ENCODE measurements at places on chromosomes 7 and 10. TPM values are rescaled to one million over a fixed set of nuclear protein-coding genes. Genes with fewer than 3 reads are reported as not detected.

DNA sequence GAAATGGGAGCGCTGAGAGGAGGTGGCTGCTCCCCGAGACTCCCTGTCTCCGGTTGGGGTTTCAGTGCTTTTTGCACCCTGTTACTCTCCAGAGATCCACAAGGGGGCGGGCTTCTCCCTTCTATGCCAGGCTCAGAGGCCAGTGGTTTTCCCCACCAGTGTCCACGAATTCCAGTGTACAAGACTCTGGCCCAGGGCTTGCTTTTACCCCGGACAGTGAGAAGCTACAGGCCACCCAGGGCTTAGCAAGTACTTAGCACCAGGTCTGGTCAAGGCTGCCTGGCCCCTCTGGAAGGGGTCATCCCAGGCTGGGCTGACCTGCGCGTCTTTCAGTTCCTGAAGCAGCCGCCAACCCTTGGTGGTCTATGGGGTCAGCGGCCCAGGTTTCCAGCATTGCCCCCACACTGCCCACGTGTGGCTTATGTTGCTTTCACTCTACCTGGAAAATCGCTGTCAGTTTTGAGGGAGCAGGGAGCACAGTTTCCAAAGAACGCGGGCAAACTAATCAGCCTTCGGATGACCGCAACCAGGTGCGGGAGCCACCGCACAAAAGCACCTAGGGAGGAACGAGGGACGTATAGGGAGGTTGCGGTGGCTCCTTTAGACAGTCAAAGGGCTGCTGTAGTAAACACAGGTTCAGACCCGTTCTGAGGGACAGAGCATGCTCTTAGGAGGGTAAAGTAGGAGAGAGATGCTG lies 6.8 kb downstream of the CYP26A1 start:
- DNase-seq, result no peak

DNA sequence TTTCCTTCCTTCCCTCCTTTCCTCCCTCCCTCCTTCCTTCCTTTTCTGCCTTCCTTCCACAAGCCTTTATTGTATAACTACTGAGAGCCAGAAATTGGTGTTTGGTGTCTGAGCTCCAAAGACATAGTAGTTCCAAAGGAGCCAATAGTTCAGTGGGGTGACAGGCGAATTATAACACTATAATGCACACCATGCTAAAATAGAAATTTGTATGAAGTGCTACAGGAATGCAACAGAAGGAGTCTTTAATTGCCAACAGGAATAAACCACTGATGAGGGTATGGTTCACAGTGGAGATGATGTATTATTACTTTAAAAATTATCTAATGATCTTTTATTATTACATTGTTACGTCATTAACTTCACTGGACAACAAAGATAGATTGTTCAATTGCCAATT lies 158.8 kb upstream of the SP8 start:
- no peak for DNase-seq

GRCh38 chr7:908159-908581 lies 31.8 kb downstream of the GET4 start:
- no peak for DNase-seq

DNA sequence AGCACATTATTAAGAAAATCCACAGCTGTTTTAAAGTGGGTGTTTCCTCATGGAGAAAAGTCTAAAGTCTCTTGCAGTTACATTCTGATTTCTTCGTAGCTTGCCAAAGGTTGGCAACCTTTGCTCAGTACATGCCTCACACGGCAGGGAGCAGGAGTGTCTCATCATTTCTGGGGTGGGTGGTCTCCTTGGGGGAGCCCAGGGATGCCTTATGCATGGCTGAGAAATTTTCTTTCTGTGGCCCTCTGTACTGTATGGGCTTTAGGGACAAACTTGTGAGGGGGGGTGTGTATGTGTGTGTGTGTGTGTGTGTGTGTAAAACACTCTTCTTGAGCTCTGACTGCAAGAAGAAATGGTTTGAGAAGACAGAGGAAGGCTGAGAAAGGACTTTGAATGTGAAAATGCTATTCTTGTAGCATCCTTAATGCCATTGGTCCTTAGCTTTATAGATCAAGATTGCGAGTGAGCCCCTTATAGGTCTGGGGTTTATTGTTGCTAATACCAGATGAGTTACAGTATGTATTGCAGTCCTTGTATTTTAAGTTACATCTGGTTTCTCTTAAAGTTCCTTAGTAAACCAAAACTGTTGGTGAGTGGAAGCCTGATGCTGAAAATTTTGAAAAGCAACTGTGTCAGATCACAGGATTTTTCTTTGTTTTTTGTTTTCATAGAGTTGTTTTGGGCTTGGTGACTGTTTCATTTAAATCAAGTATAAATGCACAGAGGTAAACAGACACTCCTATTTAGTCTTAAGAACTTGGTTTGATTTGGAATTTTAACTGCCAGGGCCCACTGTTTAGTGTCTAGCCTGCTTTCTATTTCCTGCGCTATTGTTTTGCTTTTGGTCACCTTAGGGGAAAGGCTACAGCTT lies 242.0 kb downstream of the BICC1 start:
- no peak for DNase-seq

GRCh38 chr7:721619-722248 lies 4.8 kb upstream of the DNAAF5 start:
- DNase-seq, result no peak

DNA sequence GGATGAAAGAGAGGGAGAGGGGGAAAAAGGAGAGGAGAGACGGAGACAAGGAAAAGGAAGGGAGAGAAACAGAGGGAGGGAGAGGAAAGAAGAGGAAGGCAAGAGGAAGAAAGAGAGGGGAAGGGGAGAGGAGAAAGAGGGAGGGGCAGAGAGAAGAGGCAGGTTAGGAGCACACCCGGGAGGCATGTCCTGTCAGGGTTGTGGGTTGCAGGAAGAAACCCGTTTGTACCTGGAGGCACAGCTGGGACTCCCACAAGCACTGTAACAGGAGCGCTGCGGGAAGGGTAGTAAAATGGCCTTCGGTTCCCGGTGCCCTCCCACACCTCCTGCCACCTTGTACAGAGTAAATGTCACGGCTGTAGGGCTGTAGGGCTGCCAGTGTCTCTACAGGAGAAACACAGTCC lies 24.7 kb downstream of the FGFR2 start:
- DNase-seq, result no peak

- no peak for DNase-seq
Observed at GRCh38 chr10:65753532-65753931, 1172.3 kb upstream of the LRRTM3 start.

DNA sequence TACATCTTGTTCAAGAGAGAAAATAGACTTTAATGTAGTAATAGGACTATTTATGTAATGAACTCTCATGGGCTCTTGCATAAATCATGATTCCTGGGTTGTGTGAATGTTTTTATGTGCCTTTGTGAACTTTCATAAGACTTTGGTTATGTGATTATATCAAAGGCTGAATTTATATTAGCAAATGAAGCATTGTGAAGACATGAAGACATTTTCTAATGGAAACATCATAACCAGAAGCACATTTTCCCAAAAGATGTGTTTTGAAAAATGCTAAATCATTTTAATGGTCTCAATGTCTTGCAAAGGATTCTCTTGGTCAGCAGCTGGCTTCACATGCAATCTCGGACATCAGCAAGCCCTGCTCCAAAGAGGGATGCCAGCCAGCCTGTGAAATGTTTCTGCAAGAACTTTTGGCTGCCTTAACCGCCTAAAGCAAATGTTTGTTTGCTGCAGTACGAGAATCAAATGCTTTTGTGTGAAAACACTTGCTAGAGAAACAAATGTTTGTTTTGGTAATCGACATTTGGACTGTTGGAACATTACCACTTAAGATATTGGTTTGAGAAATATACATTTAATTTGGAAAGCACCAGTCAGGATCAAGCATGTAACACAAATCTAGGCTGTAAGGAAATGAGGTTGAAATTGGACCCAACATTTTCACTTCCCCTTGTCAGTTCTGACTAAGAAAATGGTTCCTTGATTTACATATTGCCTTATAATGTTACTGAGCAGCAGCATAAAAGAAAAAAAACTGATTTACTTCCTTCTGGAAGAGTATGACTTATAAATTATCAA lies 102.1 kb downstream of the RTKN2 start:
- no peak for DNase-seq

DNA sequence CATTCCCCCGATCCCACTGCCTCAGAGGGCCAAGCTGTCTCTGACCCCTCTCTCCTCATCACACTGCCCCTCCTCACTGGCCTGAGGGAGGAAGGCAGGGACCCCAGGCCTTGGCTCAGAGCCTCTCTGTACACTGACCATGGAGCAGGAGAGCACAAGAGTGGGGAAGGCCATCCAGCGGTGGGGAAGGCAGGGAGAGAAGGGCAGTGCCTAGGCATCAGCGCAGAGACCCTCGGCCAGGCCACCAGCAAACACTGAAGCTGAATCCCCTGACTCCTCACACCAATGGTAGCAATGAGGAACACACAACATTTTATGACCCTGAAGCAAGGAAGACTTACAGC lies 14.8 kb downstream of the OGDHL start:
- no peak for DNase-seq

- no peak for DNase-seq
Observed at GRCh38 chr10:131102676-131103075, 208.8 kb downstream of the TCERG1L start.

DNA sequence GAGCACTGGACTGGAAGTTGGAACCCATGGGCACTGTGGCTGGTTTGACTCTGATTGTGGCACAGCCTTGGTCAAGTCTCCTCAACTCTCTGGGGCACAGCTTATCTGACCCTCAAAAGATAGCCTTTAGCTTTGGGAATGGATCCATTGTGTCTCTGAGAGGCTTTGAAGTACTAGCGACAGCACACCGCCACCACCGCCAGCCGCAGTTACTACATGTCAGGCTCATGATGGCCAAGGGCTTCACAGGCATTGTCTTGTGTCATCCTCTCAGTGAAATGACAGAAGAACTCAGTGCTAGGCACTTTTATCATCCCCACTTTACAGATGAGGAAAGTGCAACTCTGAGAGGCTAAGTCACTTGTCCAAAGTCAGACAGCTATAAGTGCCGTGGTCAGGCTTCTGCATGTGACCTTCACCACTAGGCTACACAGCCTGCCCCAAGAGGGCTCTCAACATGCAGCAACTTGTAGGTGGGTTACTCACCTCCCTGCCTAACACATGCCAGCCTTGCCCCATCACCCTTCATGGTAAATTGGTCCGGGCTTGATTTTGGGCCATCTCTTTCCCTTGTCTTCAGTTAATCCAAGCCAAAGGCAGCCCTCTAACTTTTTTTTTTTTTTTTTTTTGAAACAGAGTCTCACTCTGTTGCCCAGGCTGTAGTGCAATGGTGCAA lies 44.1 kb downstream of the C10orf105 start:
- no peak for DNase-seq

DNA sequence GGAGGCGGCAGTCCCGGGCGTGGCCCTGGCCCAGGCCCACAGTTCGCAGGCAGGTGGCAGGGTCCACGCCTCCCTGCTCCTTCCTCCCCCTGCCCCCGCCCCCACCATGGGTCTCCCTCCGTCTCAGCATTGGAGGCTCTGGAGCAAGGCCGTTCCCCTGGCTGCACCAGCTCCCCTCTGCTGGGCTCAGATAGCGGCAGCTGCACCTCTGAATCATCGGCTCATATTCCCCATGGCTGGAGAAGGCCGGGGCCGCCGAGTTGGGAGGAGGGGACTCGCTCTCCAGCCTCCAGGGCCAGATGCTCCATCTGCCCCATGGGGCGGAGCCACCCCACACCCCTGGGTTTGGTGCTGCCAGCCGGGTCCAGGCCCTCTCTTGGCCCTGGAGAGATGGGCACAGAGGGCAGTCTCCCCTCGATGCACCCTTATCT lies 145.0 kb downstream of the ELFN1 start:
- DNase-seq, result no peak

GRCh38 chr7:31896925-31897324 lies 173.3 kb downstream of the PDE1C start:
- DNase-seq, result no peak

DNA sequence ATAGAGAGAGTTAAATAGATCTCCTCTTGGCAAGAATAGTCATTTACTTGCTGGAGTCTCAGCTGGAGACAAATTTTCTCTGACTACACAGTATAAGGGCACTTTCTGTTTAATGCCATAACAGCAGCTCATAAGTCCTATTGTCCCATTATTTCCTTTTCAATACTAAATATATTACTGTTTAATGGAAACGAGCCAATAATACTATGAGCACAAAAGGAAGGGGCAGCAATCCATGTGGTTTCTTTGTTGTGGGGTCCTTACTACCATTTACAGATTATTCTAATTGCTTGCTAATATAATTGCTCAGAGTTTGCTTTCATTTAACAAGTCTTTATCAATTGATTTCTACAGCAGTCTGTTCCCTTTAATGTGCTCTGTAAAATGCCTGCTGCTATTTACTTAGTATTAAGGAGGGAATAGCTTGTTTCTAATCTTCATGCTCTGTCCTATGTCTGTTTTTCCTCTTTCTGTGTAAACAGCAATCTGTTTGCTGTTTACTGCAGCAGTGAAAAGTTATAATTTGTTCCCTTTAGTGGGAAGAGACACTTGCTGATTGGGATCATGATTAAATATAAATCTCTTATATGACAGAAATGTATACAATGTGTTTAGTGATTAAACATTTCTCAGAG lies 296.2 kb upstream of the SMIM30 start:
- DNase-seq, result no peak

DNA sequence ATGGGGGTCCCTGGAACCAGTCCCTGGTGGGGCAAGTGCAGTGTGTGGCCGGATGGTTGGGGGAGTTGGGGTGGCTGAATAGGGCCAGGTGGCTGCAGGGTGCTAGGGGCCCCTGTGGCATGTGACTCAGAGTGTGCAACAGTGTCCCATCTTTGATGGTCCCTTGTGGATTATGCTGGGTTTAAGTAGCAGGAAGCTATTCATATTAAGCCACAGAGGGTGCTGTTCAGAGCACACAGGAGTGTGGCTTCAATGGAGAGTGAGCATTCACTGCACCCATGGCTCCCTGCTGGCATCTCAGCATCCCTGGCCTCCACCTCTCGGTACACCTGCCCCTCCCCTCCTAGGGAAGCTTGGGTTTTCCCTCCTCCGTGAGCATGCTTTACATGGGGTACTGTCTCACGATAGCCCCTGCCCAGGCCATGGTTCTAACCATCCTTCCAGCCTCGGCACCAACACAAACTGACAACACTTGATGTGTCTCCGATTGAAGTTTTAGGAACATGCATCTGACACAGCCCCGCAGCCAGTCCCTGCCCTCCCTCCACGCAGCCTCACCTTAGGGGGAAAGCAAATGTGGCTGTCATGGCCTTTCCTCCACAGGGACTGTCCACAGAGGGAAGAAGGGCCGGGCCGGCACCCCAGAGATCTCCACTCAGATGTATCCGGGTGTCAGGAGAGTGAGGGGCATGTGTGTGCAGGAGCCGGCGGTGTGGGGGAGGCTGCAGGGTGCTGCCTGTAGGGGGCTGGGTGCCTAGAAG lies 30.4 kb upstream of the PPIF start:
- peak; percentile 63 for DNase-seq

- no peak for DNase-seq
Observed at GRCh38 chr10:50438049-50438936, 185.5 kb downstream of the SGMS1 start.

GRCh38 chr10:48981310-48981907 lies 41.8 kb upstream of the LRRC18 start:
- peak; percentile 81 for DNase-seq

- DNase-seq, result no peak
Observed at GRCh38 chr10:62778125-62778524, 26.4 kb upstream of the ADO start.

GRCh38 chr7:94395141-94396036 lies 694 bp downstream of the COL1A2 start:
- no peak for DNase-seq

The NUTM2E gene
- total RNA-seq, result not detected

The DRGX gene
- not detected for total RNA-seq

The PNLIP gene
- not detected for total RNA-seq

The METTL2B gene
- 22.1 TPM for total RNA-seq

The HYAL4 gene
- total RNA-seq, result not detected

The GATA3 gene
- total RNA-seq, result 3.2 TPM

The PRKAG2 gene
- total RNA-seq, result 35.6 TPM

The MALRD1 gene
- 7.0 TPM for total RNA-seq

The PHYHIPL gene
- total RNA-seq, result not detected

Data from upper lobe of right lung (tissue), 1 donor.